ENCODE measurements at places on chromosomes 6 and 20. TPM values are rescaled to one million over a fixed set of nuclear protein-coding genes. Genes with fewer than 3 reads are reported as not detected.

Gene SLC22A7
- total RNA-seq = not detected

Gene SPATA25
- total RNA-seq = 2.8 TPM

Gene TMEM170B
- 9.5 TPM for total RNA-seq

Gene PPP1R14C
- 0.27 TPM for total RNA-seq

Gene CTAGE9
- not detected for total RNA-seq

Gene ZNF334
- 9.0 TPM for total RNA-seq

Gene LY6G6C
- 0.71 TPM for total RNA-seq

Gene FARS2
- total RNA-seq = 17.8 TPM

Gene GTSF1L
- not detected for total RNA-seq

Gene HLA-DQB1
- 25.5 TPM for total RNA-seq

Gene COL12A1
- total RNA-seq = 275 TPM

Gene LY6G5C
- total RNA-seq = 2.1 TPM

Gene KIF25
- total RNA-seq = 1.6 TPM

Gene SUN5
- total RNA-seq = not detected

Gene TFEB
- total RNA-seq = 35.5 TPM

Gene RRAGD
- total RNA-seq = 22.1 TPM

Gene TRIM27
- total RNA-seq = 50.0 TPM

Gene DAAM2
- total RNA-seq = 61.9 TPM

Gene SLC44A4
- 2.1 TPM for total RNA-seq

Gene SLC17A3
- not detected for total RNA-seq

Gene OLIG3
- not detected for total RNA-seq

Gene SLC2A10
- total RNA-seq = 14.7 TPM

Gene BPIFA1
- total RNA-seq = not detected

Gene AKAP7
- total RNA-seq = 31.8 TPM

Gene PCIF1
- total RNA-seq = 38.2 TPM

Gene MTFR2
- 0.80 TPM for total RNA-seq

Gene RBM24
- total RNA-seq = 3.1 TPM

Gene SUMO4
- total RNA-seq = 7.1 TPM

Gene PAX1
- total RNA-seq = 0.27 TPM

Gene TAPBP
- total RNA-seq = 85.5 TPM

Gene DST
- total RNA-seq = 526 TPM

Gene PLCB4
- 23.4 TPM for total RNA-seq

Gene ADGRG6
- total RNA-seq = 57.4 TPM

Gene HIVEP2
- total RNA-seq = 32.0 TPM

Gene SLC17A1
- not detected for total RNA-seq

Gene MYL9
- 709 TPM for total RNA-seq

Gene TAP1
- 32.8 TPM for total RNA-seq

Gene LRRC73
- 1.2 TPM for total RNA-seq

Gene CABLES2
- 4.5 TPM for total RNA-seq

Gene TUBB1
- total RNA-seq = 1.0 TPM

Gene ADGRF1
- 0.09 TPM for total RNA-seq
